Left colon (tissue), 2 donors: ENCODE measurements at places on chromosomes 4 and X. TPM values are rescaled to one million over a fixed set of nuclear protein-coding genes. Genes with fewer than 3 reads are reported as not detected.

The SORBS2 gene
- total RNA-seq: 37.5 TPM

The RNF150 gene
- 0.70 TPM for total RNA-seq

The NLGN3 gene
- 0.67 TPM for total RNA-seq

The GPR34 gene
- 7.2 TPM for total RNA-seq

The ZFP92 gene
- 0.18 TPM for total RNA-seq

The AIMP1 gene
- 40.6 TPM for total RNA-seq

The DMP1 gene
- total RNA-seq: not detected

The SLC7A11 gene
- total RNA-seq: 4.1 TPM

The DUX4 gene
- total RNA-seq: not detected

The CYLC1 gene
- total RNA-seq: not detected

The BEX2 gene
- total RNA-seq: 7.8 TPM

The CACNA1F gene
- total RNA-seq: 2.0 TPM

The MAGEB3 gene
- not detected for total RNA-seq

The TLR3 gene
- 30.4 TPM for total RNA-seq

The ENPP6 gene
- total RNA-seq: 1.5 TPM

The ODAPH gene
- not detected for total RNA-seq

The HMGN5 gene
- 4.5 TPM for total RNA-seq
